ENCODE measurements at places on chromosomes 7 and 10.

DNA sequence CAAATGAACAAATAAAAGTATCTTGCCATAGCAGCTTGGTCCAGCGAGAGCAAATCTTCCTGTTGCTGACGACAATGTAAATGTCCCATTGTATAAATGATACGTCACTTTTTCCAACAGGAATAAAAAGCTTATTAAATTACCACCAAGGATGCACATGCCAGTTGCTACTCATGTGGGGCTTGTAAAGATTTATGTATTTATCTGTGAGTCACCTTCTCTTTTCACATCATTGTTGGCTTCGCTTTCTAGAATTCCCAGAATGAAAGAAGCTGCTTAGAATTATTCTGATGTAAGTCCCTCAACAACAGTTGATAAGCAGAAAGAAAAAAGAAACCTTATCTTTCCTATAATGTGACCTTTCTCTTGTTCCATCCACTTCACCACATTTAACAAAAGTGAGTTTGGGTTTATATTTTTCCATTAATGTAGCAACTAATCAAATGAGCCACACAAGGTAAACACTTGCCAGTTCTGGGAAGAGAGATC, 22.4 kb downstream of the DNAJC12 start:
- no peak for DNase-seq

DNA sequence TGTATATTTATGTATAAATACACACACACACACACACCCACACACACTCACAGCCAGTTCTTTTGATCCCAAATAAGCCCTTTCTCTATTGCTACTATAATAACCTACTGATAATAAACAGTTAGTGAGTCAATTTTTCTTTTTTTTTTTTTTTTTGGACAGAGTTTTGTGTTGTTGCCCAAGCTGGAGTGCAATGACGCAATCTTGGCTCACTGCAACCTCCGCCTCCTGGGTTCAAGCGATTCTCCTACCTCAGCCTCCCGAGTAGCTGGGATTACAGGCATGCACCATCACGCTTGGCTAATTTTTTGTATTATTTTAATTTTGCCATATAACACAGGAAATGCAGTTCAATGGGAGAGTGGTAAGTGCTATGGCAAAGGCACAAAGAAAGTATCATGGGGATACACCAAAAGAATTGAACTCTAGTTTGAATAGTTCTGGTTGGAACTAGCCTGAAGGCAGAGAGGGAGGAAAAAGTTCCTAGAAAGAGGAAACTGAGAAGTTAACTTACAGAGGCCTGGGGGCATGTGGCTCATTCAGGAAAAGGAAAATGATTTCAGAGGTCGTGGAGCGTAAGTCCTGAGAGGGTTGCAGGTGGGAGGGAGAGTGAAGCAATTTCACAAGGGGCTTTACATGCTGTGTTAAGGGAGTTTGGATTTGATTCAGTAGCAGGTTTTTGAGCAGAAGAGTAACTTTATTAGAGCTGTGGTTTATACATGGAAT, 44.4 kb upstream of the JCAD start:
- no peak for DNase-seq

DNA sequence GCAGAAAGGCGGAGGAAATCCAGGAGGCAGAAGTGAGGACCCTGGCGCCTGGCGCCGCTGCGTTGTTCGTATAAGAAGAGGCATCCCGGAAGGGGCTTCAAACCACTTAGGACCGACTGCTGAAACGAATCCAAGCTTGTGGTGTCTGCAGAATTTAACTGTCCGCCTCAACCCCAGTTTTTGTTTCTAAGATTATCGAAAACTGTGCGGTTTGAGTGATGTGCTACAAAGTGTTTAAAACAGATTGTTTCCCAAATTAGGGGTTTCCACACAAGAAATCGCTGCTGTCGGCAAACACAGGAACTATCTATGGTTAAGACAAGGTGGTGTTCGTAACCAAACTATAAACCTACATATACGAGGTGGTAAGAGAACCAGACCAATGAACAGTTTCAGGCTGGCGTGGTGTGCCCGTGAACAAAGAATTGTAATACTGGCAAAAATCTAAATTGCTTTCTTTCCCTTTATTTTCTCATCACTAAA, 835 bp upstream of the DGKI start:
- DNase-seq, result no peak

DNA sequence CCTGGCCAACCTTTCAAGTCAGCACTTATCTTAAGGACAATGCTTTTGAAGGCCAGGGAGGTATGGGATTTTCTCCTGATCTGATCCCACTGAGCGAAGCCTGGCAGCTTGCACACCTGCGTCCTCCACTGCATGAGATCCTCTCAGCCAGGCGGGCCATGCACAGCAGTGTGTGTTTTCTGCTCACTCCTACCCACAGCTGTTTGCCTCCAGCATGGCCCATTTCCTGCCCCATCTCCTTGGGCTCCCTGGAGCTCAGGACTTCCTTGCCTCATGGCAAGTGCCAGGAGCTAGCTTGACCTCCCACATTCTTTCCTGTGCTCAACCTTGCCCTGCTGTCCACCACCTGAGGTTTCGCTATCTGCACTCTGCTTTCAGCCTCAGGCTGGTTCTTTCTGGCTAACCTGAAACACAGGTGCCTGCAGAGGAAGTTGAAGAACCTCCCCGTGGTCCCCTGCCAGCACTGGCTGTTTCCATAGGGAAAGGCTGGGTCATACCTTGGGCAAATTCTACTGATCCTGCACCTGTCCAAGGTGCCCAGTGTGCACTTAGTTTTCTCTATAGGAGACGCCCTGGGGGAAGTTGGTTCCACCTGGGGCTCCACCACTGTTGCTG, 43.9 kb upstream of the EEPD1 start:
- no peak for DNase-seq

DNA sequence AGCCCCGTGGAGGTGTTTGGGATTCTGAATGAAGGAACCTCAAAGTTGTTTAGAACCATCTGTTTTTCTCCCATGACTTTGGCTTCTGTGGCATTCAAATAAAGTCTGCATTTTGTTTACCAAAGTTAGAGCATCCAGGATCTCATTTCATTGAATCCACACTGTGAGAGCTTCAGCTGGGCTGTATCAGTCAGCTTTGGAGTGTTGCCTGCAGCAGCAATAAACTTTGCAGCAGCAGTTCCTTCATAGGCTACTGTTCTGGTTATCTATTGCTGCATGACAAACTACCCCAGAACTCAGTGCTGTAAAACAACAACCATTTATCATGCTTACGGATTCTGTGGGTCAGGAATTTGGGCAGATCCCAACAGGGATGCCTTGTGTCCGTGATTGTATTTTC, 1575.2 kb upstream of the LRRTM3 start:
- no peak for DNase-seq

GRCh38 chr7:33534833-33535232, 370.5 kb upstream of the BMPER start:
- no peak for DNase-seq

Measured in caudate nucleus (tissue), 63 donors.